ENCODE measurements at places on chromosomes 13 and 19. TPM values are rescaled to one million over a fixed set of nuclear protein-coding genes. Genes with fewer than 3 reads are reported as not detected.
A peak's percentile ranks its signal among the peaks of the same experiment; 100 is the strongest.

GRCh38 chr19:35774274-35775045, 904 bp upstream of the ARHGAP33 start:
- DNase-seq: no peak

The LRRC63 gene
- not detected for total RNA-seq

The TNNT1 gene
- total RNA-seq: 8.3 TPM

DNA sequence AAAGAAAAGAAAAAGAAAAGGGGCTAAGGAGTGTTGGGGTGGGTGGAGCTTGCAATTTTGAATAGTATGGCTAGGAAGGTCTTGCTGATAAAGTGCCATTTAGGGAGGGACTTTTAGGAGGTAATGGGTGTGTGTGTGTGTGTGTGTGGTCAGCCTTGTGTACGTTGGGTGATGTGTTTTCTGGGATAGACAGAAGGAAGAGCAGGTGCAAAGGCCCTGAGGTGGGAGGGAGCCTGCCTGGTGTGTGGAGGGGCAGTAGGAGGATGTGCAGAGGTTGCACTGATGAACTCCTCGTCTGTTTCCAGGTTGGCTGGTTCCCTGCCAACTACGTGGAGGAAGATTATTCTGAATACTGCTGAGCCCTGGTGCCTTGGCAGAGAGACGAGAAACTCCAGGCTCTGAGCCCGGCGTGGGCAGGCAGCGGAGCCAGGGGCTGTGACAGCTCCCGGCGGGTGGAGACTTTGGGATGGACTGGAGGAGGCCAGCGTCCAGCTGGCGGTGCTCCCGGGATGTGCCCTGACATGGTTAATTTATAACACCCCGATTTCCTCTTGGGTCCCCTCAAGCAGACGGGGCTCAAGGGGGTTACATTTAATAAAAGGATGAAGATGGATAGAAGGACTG, 30.5 kb upstream of the ADGRE1 start:
- no peak for DNase-seq

DNA sequence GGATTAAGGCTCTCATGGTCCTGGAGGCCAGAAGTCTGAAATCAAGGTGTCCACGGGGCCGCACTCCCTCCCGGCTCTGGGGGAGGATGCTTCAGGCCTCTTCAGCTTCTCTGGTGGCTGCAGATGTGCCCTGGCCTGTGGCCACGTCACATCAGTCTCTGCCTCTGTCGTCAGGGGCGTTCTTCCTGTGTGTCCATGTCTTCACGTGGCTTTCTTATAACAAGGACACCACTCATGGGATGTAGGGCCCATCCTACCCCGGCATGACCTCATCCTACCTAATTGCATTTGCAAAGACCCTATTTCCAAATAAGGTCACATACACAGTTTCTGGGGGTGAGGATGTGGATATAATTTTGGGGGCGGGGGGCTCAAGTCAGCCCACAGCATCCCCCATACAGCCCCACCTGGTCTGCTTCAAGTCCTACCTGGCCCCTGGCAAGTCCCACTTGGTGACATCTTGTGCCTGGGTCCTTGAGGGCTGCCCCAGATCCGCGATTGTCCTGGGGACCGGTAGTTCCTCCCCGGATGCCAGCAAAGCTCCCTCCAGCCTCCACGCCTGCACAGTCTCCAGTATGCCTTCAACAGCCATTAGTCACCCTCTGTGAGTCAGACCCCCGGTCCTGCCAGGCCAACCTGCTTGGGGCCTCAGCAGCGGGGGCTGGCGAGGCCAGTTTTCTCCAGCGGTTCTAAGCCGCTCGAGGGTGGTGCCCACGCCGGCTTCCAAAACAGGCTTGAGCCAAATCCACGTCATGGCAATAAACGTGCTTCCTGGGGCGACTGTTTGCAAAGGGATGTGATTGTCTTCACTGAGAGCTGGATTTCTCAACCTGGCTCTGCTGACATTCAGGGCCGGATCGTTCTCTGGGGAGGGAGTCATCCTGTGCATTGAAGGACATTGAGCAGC, 32.2 kb downstream of the MYO9B start:
- peak; percentile 91 for DNase-seq

GRCh38 chr13:66461021-66461420, 769.1 kb downstream of the PCDH9 start:
- DNase-seq: peak; percentile 52

- no peak for DNase-seq
These were observed 116.2 kb upstream of the FNDC3A start for GRCh38 chr13:48859272-48860105.

GRCh38 chr13:41179593-41180250, 14.6 kb downstream of the KBTBD7 start:
- peak; percentile 42 for DNase-seq

GRCh38 chr13:110272651-110273050, 34.3 kb downstream of the COL4A1 start:
- no peak for DNase-seq

DNA sequence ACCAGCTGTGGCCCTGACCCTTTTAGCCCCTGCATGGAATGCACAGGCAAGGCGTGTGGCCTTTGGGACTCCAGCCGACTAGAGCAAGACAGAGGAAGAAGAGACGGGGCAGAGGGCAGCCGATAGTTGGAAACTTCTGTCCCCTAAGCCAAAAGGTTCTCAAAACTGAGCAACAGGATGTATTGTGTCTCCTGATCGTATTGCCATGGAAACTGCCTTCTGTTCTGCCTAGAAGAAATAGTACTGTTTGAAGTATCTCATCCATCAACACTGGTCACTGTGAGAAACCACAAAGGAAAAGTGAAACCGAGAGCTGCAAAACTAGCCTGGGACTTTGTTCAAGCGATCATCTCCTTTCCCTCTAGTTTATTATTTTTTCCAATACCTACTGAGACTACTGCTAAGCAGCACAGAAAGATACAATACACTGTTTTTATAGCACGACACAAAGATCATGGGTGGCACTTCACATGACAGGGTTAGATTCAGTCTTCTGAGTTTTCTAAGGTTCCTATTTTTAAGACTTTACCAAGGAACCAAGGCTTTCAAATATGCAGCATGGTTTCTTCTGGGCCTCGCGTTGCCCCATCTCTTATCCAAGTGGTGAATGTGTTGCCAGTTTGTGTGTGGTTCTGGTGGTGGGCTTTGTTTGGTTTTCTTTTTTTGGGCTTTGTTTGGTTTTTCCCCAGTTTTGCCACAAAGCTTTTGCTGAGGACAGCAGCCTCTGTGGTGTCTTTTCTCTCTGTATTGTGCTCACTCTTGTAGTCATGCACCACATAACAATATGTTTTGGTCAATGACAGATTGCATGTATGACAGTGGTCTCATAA, 49.3 kb upstream of the GPR183 start:
- DNase-seq: peak; percentile 91

- no peak for DNase-seq
These were observed at the start of gene FUT1 for GRCh38 chr19:48752496-48753365. Gene FUT1, minus strand, starts transcription at chr19:48752641. Its CDS starts 1,360 bp downstream, at chr19:48751281.

DNA sequence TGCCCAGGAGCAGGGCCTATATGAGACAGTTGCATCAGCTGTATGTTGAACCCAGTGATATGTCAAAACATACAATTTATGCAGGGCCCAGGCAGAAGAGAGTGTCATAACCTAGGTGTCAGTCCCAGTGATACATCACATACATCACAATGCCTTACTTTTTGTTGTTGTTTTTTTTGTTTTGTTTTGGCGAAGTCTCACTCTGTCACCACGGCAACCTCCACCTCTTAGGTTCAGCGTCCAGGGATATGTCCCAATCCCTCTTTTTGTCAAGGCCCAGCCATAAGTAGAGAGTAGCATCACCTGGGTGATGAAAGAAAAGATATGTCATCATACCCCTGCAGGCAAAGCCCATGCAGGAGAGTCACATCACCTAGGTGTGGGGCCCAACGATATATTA, 56.8 kb upstream of the ZNF730 start:
- no peak for DNase-seq

DNA sequence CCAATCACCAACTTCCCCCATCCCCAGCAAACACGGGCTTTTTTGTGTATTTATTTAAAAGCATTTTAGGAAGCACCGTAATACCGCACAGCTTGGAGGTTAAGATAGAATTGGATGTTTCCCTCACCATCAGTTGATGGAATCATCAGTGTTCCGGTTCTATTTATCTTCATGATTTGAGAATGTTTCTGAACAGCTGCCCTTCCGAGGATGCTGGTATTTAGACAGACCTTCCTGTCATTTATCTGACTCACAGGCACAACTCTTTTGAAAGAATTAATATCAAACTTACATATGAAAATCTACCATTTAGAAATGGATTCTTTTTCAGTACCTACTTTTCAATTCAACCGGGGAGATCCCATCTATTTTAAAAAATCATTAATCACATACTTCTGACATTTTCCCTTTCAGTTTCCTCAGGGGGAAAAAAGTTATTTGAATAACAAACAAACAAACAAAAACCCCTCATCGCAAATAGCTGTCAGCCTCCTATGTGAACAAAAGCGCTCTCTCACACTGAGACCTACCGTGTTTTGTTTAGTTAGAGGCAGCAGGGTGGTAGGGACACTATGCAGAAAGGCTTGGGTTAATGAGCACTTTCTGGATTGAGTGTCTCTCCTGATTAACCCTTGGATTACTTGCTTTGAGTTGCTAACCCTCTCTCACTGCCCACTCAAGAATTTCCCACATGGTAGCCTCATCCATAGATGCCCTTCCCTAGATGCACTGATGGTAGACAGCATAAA, 189.3 kb downstream of the TM9SF2 start:
- no peak for DNase-seq

DNA sequence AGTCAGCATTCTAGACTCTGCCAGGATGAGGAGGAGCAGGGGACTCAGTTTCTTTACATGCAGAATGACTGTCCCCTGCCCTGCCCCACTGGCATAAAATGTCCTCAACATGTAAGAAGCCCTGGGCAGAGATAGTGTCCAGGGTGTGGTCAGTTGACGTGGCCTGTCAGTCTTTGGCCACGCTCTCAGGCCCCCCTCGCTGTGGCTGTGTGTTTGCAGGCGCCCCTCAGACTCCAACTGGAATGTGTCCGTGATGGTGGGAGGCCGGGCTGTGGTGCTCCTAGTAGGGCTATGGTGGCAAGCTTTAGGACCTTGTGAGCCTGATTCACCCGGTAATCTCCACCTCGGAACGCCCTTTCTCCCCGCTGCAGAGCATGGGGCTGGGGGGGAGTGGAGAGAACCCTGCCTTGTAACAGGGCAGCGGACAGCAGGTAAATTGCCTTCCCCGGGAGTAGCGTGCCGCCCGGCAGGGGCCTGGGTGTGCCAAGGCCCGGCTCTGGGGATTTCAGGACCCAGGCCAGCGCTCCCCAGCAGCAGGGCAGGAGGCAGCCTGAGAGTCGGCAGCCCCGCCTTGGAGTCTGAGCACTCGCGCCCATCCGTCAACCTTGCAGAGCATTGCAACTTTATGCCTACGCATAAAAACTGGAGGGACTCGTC, 62.3 kb downstream of the CHST8 start:
- DNase-seq: peak; percentile 18

The C19orf12 gene
- total RNA-seq: 40.9 TPM

DNA sequence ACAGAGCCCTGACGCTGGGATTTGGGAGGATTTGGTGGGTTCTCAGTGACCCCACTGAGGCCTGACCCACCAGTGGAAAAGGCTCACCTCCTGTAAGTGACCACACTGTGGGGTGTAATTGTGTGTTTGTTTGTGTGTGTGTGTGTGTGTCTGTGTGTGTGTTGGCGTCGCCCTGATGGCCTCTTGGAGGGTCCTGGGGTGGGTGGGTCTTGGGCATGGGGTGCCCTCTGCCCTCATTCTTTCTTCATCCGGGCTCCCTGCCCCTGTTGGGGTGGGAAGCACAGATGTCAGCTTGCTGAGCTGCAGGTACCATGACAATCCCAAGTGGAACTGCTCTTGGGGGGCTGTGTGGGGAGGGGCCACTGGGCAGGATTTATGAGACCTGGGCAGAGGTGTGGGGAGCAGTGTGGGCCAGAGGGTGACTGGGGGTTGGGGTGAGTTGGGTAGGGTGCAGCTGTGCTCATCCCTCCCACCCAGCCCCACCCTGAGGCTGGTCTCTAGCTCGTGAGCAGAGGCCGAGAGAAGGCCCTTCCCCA, 22.8 kb downstream of the WTIP start:
- no peak for DNase-seq

DNA sequence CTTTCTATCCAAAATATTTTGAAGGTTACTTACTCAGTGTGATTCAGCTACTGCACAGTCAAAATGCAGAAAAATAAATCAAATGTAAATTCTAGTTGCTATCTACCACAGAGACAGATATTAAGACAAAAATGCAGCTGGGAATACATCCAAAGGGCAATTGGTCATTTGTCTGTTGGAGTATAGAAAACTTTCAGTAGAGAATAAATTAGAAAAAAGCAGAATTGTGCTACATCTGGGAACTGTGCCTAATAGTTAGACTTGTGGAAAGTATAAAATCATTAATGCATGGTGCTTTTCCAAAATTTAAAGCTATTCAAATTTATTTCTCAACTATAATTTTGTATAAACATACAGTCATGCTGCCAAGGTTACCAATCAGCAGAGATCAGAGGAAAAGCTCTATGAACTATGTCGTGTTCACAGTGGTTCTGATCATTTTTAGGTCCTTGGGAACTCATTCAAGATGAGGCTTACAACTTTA, 1635.8 kb downstream of the PCDH9 start:
- DNase-seq: peak; percentile 94

The MIA gene
- total RNA-seq: 2.5 TPM

DNA sequence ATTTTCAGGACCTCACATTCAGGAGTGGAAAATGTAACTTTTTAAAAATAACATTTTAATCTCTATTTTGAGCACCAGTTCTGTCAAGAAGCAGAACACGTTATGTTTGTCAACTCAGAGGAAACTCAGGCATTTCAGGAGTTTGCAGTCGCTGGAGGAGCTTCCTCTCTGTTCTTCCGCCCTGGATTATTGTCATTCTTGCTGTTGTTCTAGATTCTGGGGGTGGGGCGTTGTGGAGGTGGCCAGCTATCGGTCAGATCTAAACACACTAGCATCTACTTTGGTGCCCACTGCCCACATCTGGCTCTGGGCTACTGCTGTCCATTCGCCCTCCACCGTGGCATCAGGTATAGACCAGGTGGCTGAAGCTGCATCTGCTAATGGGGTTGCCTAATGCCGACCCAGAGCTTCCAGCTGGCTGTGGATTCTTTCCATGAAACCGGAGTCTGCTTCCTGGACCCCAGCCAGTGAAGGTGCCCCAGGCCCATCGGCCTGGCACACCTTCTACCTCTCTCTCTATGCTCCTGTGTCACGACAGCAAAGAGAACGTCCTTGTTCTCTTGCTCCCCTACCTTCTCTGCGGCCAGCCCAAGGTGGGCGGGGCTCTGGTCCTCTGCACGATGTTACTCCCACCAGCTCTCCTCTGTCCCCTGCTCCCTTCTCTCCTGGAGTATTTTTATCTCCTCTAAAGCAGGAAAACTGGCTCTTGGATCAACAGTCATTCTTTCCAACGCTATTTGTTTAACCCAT, 36.7 kb upstream of the DGKH start:
- DNase-seq: no peak

GRCh38 chr13:42272804-42273175, 838 bp downstream of the AKAP11 start:
- DNase-seq: no peak

GRCh38 chr19:3499738-3500428, 591 bp downstream of the DOHH start:
- no peak for DNase-seq

Data from astrocyte (in vitro differentiated cells and primary cell).